Cerebellar nuclear complex (tissue), 1 donor: ENCODE measurements at places on chromosomes 2 and 18.

DNA sequence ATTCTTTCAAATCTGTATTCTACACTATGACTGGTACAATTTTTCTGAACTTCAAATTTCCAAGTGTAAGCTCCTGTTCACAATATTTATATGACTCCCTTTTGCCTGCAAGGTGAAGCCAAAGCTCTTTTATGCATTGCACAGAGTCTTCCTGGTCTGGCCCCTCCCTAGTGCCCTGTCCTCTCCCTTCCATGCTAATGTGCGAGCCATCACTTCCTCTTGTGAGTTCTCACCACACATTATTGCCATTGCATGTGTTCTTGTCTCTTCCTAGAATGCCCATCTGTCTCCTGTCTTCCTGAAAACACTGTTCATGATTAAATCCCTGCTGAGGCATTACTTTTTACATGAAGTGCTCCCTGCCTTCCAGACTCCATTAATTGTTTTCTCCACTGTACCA, 169.9 kb downstream of the MC4R start:
- no peak for DNase-seq

- no peak for DNase-seq
These were observed 23.7 kb upstream of the SCYGR1 start for GRCh38 chr2:227411320-227411989.

DNA sequence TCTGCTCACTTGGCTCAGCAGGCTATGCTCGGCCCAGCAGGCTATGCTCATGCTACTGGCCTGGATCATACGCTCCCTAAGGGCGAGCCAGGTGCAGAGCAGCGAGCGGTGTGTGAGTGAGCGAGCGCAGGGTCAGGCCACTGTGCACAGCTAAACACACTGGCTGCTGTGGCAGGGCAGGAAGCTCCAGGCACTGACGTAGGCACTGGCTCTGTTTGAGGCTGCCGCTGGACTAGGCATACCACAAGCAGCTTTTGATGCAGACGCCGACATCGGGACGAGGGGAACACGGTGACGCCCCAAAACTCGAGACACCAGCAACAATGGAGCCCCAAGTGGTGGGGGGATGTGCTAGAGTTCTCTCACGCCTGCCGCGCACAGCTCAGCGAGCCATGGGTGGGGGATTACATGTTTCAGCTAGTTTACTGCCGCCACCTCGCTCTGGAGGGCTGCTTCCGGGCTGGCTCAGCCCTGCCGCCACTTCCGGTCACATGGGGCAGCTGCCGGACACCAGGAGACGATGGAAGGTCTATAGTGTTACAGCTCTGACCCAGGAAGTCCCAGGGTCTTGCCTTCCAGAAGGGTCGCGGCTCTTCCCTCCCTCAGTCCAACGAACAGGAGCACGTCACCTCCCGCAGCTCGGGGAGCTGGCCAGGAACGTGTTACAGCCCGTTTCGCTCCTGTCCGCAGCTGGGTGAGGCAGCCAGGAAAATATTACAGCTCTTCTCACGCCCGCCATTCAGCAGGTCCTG, 1176.9 kb upstream of the LRRTM1 start:
- DNase-seq = no peak

GRCh38 chr2:205409411-205409810, 272.9 kb upstream of the NRP2 start:
- DNase-seq = no peak

GRCh38 chr2:240619506-240620148, 5.7 kb upstream of the GPR35 start:
- no peak for DNase-seq

DNA sequence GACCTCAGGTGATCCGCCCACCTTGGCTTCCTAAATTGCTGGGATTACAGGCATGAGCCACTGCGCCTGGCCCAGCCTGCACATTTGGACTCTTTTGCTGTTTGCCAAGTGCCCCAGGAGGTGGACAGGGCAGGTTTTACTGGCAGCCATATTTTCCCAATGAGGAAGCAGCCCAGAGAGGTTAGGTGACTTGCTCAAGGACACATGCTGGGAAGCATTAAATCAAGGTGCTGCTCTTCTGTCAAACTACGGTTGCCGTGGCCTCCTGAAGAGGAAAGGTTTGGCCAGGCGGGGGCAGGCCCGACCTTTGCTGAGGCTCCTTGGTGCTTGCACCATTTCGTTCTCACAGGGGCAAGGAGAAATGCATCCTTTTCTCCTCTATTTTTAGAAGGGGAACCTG, 44.0 kb downstream of the DNMT3A start:
- DNase-seq = no peak

DNA sequence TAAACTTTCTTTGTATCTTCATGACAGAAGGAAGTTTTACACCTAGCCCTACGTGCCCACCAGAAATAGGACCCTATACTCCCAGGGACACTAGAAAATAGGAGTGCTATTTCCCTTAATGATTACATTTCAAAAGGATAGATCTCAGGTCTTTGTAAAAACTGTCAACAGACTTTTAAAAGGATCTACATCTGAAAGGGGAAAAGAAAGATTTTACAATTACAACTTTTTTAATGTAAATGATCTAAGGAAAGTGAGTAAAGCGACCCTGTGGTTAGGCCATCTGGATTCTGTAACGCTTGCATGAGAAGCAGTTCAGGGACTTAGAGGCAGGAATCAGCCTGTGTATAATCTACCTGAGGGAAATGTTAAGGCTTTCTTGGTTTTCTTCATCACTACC, 431.8 kb upstream of the MC4R start:
- DNase-seq = no peak

- DNase-seq = no peak
These were observed 252.5 kb downstream of the VAPA start for GRCh38 chr18:10166164-10166807.

DNA sequence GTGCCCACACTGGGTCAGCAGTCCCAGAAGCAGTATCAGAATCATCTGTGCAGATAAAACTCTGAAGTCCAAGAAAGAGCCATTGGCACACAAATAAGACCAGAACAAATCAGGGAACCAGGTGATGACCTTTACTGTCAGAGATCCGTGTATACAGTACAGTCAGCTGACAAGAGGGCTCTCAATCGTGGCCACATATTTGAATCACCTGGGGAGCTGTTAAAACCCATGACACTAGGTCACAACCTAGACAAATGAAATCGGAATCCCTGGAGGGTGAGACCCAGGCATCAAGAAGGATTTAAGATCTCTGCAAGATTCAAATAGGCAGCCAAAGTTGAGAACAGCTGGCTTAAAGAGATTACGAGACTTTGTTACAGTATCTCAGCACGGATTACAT, 807.1 kb downstream of the RNF144A start:
- no peak for DNase-seq

- no peak for DNase-seq
These were observed 18.1 kb downstream of the EPAS1 start for GRCh38 chr2:46315103-46315890.

GRCh38 chr18:2338601-2339000, 232.7 kb downstream of the METTL4 start:
- DNase-seq = no peak

DNA sequence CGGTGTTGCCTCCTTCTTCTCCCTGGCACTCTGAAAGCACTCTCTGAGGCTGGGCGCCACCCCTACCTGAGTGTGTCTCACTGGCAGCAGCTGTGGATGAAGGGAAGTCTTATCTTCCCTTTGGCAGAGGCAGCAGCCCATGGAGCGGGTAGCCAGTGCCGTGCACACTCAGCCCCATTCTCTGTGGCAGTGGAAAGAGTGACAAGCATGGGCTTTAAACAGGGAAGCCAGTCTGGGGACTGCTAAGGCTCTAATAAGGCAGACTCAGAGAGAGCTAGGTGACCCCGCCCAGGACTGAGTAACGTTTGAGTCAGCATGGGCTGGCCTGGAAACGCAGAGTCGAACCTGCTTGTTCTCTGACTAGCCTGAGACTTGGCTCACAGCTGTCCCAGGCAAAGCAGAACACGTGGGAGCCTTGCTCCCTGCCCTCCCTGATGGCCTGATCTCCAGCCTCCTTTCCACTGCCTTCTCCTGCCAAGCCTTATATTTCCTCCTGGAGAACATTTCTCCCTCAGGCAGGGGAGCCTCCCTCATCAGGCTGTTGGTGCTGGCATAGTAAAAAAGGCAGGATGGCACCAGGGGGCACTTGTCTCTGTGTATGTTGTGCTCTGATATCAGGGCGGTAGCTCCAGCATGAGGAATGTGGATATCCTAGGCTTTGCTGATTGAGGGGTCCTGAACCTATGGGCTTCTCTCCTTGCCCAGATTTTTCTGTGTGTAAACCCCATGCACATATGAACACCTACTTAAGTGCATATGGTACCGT, 93.9 kb upstream of the LGALSL start:
- DNase-seq = no peak

DNA sequence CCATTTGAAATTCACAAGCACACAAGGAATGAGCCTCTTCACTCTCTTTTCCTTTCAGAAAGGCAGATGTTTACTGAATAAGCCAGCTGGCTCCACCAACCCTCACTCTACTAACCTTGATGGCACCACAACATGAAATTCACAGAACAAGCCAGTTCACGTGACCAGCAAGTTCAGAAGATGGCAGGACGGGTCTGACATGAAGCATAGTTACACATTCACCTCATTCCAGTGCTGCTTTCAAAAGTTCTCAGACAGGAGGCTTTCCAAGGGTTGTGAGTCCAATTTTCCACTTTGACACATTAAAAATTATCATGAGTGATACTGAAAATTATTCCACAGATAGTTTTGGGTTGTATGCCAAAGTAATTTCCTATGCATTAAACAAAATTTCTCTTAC, 74.2 kb upstream of the MBOAT2 start:
- no peak for DNase-seq

- no peak for DNase-seq
These were observed 173.3 kb downstream of the ANKRD44 start for GRCh38 chr2:197137231-197137630.
